CD4-positive, alpha-beta T cell treated with Interleukin-6 for 4 hours (primary cell): ENCODE measurements at places on chromosomes 6 and 20.

DNA sequence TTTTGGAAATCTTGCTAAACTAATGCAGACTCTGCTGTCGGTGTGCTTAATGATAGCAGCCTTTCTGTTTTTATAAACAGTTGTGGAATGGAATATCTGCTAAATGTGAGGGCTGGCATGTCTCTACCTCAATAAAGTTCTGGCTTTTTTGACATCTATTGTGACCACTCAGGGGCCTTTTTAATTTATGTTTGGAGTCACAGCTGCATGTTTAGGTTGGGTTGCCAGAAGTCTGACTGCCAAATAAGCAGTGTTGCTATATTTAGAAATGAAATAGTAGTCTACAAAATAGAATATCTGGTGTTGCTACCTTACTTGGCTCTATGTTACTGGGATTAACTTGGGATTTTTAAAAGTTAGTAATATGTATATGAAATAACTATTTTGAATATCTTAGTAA is 125.1 kb upstream of the LOC128125822 start:
- DNase-seq = no peak

DNA sequence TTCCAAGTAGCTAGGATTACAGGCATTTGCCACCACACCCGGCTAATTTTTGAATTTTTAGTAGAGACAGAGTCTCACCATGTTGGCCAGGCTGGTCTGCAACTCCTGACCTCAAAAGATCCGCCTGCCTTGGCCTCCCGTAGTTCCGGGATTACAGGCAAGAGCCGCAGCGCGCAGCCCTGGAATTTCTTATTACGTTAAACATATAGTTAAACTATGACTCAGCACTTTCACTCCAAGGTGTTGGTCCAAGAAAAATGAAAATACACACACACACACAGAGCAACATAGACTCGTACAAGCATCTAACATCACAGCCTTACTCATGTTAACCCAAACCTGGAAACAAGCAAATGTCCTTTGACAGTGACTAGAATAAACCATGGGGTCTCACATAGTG is 663.9 kb downstream of the PRKN start:
- DNase-seq = no peak

- no peak for DNase-seq
Measured at GRCh38 chr6:113995634-113996033, 24.7 kb upstream of the HDAC2 start.

DNA sequence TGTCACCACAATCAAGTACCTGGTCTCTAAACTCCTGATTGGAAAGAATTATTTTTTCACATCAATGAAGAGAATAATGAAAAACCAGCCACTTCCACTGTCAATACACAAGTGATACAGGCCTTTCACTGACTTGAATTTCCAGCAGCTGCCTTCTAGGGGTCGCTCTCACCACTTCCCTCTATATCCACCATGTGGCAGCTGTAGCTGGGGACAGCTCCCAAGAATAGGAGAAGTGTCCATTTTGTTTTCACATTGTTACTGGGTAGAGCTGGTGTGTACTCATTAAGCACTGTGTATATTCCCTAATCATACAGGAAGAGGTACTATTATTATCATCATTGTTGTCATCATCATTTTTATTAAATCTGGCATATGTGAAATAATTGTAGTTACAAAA is 438.4 kb upstream of the SPTLC3 start:
- DNase-seq = no peak

- peak; percentile 38 for DNase-seq
Measured at GRCh38 chr6:13355999-13356785, 27.9 kb upstream of the TBC1D7 start.

- no peak for DNase-seq
Measured at GRCh38 chr20:57781901-57782300, 72.1 kb upstream of the PMEPA1 start.

DNA sequence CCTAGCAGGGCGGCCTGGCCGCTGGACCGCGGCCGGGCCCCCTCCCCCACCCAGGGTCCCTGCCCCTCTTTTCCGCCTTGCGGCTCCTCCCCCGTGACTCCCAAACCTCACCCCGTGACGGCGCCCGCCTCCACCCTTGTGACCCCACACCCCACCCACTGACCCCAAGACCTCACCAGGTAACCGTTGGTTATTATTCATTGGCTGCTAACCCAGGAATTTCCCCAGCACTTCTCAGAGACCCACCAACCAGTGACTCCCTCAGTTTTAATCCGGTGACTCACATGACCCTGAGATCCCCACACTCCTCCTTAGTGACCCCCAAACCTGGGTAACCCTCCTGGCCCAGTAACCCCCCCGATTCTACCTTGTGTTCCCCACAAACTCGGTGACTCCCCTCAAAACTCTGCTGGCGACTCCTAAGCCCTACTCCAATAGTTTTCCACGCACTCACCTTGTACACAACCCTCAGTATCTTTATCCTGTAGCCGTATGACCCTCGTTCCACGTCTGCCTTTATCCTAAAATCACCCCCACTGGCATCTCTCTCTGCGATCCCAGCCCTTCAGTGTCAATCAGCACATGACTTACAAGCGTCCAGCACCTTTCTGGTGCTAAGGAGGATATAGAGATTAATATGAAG is 534 bp downstream of the ZNF76 start:
- peak; percentile 75 for DNase-seq

DNA sequence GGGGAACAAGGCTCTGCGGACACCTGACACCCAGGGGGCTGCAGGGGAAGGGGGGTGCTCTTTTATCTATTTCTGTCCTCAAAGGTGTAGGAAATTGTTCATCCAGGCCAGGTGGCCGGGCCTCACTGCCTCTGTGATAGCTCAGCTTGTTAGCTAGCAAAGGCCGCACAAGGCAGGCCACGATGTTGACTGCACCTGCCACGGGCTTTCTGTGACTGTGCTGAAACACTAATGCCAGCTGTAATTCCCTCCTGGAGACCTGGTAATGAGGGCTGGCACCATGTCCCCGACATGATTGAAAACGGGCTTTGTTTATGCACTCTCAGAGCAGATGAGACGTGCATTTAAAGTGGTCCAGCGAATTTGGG is 61.4 kb upstream of the APCDD1L start:
- DNase-seq = no peak

DNA sequence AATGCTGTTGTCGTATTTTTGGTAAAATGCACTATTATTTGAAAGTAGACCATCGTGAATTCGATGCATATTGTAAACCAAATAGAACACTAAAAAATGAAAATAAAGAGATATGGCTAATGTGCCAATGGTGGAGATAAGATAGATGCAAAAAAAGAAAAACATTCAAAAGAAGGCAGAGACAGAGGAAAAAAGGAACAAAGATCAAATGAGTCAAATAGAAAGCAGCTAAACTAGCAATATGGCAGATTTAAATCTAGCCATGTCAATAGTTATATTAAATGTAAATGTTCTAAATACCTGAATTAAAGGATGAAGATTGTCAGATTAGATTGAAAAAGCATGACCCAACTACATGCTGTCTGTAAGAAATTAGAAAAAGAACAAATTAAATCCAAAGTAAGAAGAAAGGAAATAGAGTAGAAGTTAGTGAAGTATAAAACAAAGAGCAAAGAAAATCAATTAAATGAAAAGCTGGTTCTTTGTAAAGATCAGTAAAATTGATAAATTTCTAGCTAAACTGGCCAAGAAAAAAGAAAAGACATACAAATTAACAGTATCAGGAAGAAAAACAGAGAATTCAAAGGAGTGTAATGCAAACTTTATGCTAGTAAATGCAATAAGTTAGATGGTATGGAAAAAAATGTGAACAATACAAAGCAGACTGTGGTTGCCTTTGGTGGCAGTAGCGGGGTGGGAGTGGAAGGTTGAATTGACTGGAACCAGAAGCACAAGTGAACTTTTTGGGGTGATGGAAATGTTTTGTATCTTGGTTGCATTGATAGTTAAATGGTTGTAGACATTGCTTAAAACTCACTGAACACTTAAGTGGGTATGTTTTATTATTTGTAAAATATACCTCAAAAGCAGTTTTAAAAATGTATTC is 44.8 kb downstream of the PTPN1 start:
- DNase-seq = no peak

DNA sequence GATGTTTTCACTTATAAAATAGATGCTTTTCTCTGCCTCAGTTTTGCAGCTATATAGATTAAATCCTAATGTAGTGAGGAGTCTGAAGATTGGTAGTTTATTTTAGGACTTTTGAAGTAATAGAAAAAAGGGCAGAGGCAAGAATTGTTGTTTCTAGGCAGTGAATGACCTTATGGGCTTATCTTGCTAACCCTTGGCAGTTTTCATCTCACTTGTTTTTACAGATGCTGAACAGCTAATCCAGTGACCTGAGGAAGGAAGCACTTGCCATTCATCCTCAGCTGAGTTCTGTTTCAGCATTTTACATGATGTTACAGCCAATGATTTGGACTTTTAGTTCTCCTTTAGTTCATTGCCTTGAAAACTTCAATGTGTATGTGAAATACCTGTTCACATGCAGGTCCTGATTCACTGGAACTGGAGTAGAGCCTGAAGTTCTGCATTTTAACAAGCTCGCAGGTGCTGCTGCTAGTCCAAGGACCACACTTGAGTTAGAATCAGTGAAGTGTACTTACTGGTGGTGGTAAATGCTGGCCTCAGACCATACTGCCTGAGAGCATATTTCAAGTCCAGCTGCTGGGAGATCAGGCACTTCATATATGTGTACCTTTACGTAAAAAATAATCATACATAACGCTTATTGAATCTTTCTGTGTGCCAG is 86.9 kb downstream of the TULP4 start:
- no peak for DNase-seq

DNA sequence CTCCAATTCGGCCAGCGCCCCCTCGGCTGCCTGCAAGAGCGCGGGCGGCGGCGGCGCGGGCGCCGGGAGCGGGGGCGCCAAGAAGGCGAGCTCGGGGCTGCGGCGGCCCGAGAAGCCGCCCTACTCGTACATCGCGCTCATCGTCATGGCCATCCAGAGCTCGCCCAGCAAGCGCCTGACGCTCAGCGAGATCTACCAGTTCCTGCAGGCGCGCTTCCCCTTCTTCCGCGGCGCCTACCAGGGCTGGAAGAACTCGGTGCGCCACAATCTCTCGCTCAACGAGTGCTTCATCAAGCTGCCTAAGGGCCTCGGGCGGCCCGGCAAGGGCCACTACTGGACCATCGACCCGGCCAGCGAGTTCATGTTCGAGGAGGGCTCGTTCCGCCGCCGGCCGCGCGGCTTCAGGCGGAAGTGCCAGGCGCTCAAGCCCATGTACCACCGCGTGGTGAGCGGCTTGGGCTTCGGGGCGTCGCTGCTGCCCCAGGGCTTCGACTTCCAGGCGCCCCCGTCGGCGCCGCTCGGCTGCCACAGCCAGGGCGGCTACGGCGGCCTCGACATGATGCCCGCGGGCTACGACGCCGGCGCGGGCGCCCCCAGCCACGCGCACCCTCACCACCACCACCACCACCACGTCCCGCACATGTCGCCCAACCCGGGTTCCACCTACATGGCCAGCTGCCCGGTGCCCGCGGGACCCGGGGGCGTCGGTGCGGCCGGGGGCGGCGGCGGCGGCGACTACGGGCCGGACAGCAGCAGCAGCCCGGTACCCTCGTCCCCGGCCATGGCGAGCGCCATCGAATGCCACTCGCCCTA is 963 bp downstream of the FOXF2 start:
- no peak for DNase-seq

DNA sequence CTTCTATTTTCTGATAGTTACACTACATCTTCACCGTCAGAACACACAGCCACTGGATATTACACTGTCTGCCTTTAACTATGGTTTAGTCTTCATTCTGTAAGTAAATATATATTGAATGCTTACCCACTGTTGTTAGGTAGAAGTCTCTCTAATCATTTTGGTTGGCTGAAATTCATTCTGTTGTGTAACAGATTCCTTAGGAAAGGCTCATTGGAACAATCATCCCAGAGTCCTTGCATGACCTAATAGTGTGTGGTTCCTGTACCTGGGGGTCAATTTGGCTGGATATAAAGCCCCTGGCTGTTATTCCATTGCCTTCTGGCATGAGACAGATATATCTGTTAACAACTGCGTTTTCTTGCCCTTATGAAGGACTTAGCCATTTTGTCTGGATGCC is 9.9 kb downstream of the BLOC1S5 start:
- DNase-seq = no peak
